Colonic mucosa (tissue), 4 donors: ENCODE measurements at places on chromosomes 7 and 10.

- no peak for DNase-seq
These were observed 3.0 kb upstream of the UNC5B start for GRCh38 chr10:71209352-71209715.

DNA sequence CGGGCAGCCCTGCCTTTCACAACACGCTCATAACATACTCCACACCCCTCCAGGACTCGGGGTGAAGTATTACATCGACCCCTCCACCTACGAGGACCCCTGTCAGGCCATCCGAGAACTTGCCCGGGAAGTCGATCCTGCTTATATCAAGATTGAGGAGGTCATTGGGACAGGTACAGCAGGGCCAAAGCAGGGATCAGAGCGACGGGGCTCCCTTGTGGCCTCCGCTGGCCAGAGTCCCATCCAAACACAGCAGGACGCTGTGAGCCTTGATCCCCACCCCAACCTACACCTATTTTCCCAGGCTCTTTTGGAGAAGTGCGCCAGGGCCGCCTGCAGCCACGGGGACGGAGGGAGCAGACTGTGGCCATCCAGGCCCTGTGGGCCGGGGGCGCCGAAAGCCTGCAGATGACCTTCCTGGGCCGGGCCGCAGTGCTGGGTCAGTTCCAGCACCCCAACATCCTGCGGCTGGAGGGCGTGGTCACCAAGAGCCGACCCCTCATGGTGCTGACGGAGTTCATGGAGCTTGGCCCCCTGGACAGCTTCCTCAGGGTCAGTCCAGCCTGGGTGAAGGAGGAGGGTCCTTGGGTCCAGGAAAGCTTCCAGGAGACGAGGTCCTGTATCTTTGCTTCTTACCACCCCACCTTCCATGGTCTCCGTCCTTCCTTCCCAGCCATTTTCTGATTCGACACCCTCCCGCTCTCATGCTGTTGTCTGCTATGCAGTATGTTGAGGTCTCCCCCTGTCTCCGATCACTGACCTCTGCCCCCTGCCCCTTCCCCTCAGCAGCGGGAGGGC is 13.5 kb downstream of the EPHB6 start:
- peak; percentile 14 for DNase-seq

- no peak for DNase-seq
These were observed 250.5 kb upstream of the MEOX2 start for GRCh38 chr7:15936991-15937390.

GRCh38 chr10:3485057-3485686 is 299.8 kb downstream of the KLF6 start:
- DNase-seq = no peak

- no peak for DNase-seq
These were observed 124.3 kb upstream of the WNT16 start for GRCh38 chr7:121204537-121204936.
